ENCODE measurements at places on chromosomes 6 and 20. TPM values are rescaled to one million over a fixed set of nuclear protein-coding genes. Genes with fewer than 3 reads are reported as not detected.
A peak's percentile ranks its signal among the peaks of the same experiment; 100 is the strongest.

GRCh38 chr20:6506906-6507305 lies 260.6 kb upstream of the BMP2 start:
- DNase-seq: no peak

DNA sequence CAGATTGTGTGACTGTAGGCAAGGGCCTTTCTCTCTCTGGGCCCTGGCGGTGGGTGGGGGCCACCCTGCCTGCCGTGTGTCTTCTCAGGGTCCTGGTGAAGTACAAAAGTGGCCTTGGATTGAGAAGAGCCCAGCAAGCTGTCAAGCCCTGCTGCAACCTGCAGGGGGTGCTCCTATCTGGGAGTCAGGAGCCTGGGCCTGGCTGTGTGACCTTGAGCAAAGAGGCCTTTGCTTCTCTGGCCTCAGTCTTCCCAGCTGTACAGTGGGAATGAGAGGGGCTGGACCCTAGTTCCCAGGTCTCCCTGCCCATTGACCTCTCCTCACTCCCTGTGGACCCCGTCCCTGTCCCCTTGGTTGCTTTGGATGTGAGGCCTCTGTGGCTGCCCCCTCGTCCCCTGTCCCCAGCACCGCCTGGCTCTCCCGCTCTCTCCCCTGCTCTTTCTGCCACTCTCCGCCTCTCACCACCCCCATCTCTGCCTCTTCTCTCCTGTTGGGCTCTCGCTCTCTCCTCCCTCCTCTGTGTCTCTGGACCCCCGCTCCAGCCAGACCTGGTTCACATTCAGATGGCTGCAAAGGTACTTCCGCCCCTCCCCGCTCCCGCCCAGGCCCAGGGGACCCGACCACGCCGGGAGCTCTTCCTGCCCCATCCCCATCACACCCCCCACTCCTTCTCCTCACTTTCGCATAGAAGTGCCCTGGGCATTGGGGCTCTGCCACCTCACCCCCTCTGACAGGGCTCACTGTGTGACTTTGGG lies 46.7 kb downstream of the SRC start:
- no peak for DNase-seq

GRCh38 chr20:23060629-23061028 lies 11.2 kb upstream of the THBD start:
- DNase-seq: no peak

- no peak for DNase-seq
These were observed 21.4 kb upstream of the CITED2 start for GRCh38 chr6:139395891-139396301.

- peak; percentile 56 for DNase-seq
These were observed 12.8 kb upstream of the DSTN start for GRCh38 chr20:17556837-17557674.

RNF144B gene
- total RNA-seq: 7.2 TPM

DNA sequence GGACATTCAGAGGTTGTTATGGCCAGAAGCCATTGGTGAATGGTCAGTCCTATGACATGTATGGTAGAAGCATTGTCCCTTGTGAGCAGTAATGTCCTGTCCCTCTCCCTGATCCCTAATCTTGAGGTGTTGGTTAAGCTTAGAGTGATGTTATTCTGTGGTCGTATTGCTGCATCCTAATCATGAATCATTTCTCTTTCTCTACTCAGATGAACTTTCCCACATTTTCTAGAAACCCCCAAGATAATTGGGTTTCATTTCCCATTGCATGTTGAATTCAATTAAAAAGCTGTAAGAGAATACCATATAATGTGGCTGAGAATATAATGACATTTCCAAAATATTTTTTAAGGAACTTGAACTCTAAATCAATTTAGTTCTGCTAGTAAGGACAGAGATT lies 175.1 kb downstream of the PLCB4 start:
- no peak for DNase-seq

SAMD3 gene
- total RNA-seq: 0.45 TPM

GRCh38 chr6:163459536-163459935 lies 45.0 kb downstream of the QKI start:
- DNase-seq: peak; percentile 76

GRCh38 chr20:41574802-41575389 lies 43.3 kb downstream of the CHD6 start:
- DNase-seq: no peak

PI3 gene
- not detected for total RNA-seq

DNA sequence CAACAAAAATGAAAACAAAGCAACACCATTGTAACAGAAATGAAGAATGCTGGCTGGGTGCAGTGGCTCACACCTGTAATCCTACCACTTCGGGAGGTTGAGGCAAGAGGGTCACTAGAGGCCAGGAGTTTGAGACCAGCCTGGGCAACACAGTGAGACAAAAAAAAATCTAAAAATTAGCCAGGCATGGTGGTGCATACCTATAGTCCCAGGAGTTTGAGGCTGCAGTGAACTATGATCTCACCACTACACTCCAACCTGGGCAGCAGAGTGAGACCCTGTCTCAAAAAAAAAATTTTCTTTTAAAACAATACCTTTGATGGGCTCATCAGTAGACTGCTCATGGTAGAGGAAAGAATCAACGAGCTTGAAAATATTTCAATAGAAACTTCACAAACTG lies 18.5 kb downstream of the NINL start:
- DNase-seq: no peak

GRCh38 chr6:157728183-157728881 lies 94.7 kb upstream of the SNX9 start:
- DNase-seq: no peak

DNA sequence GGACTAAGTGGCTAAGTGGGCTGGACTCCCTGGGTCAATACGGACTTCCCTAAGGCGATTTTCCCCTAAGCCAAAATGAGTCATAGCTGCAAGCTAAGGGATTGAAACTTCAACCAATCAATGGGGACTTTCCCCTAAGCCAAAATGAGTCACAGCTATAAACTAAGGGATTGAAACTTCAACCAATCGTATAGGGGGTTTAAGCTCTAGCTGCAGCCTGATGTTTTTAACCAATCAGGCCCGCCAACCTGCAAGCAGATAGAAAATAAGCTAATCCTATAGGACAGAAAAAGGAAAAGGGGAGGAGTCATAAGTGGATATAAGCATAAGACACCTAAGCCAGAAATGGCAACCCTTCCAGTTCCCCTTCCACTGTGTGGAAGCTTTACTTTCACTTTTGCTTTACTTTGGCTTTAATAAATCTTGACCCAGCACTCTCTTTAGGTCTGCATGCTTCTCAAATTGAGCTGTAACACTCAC lies 655.0 kb upstream of the HS3ST5 start:
- DNase-seq: no peak

GRCh38 chr6:150347845-150348244 lies 21.0 kb upstream of the IYD start:
- DNase-seq: no peak

GRCh38 chr6:29171736-29172135 lies 1.0 kb downstream of the OR2J2 start:
- no peak for DNase-seq

All from astrocyte (in vitro differentiated cells and primary cell).